Gastroesophageal sphincter (tissue), 4 donors: ENCODE measurements at places on chromosomes 2 and 18.

DNA sequence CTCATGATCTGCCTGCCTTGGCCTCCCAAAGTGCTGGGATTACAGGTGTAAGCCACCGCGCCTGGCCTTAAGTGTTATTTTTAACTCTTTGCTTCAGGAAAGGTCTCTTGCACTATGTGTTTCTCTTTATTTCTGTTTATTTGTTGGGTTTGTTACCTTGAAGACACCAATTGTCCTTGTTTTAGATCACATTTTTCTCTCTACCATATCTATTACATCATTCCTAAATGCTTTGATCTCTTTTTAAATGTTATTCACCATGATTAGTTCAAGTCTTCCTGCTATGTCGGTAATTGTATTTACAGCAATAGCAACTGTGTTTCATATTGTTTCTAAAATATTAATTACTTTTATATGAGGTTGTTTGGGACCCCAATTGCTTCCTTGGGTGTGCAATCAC lies 77.7 kb downstream of the CDC42EP3 start:
- ATAC-seq, result no peak

GRCh38 chr2:88613921-88614320 lies 13.3 kb downstream of the EIF2AK3 start:
- no peak for ATAC-seq

GRCh38 chr2:100527440-100528015 lies 35.3 kb upstream of the PDCL3 start:
- ATAC-seq, result no peak

- no peak for ATAC-seq
Observed at GRCh38 chr18:58280191-58280590, 236.2 kb downstream of the NEDD4L start.

- no peak for ATAC-seq
Observed at GRCh38 chr2:58633613-58634365, 392.7 kb upstream of the FANCL start.

- no peak for ATAC-seq
Observed at GRCh38 chr18:59988098-59988706, 88.4 kb downstream of the PMAIP1 start.

- no peak for ATAC-seq
Observed at GRCh38 chr18:5073026-5073944, 123.8 kb downstream of the AKAIN1 start.

DNA sequence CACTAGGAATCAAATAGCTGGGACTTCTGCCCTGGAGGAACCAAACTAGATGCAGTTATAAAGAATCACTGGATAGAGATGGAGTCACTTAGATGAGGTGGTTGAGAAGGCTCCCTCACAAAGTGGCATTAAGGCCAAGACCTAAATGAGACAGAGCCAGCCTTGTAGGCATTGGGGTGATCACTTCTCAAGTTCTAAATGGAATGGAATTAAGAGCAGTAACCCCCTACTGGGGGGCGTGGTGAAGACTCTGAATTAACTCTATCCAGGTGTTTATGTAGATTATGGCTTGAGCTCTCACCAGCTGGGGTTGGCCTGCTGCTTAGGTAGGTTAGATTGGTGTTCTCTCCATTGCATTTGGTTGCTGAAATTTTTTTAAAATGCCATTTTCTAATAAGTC lies 71.3 kb downstream of the TTC27 start:
- no peak for ATAC-seq

DNA sequence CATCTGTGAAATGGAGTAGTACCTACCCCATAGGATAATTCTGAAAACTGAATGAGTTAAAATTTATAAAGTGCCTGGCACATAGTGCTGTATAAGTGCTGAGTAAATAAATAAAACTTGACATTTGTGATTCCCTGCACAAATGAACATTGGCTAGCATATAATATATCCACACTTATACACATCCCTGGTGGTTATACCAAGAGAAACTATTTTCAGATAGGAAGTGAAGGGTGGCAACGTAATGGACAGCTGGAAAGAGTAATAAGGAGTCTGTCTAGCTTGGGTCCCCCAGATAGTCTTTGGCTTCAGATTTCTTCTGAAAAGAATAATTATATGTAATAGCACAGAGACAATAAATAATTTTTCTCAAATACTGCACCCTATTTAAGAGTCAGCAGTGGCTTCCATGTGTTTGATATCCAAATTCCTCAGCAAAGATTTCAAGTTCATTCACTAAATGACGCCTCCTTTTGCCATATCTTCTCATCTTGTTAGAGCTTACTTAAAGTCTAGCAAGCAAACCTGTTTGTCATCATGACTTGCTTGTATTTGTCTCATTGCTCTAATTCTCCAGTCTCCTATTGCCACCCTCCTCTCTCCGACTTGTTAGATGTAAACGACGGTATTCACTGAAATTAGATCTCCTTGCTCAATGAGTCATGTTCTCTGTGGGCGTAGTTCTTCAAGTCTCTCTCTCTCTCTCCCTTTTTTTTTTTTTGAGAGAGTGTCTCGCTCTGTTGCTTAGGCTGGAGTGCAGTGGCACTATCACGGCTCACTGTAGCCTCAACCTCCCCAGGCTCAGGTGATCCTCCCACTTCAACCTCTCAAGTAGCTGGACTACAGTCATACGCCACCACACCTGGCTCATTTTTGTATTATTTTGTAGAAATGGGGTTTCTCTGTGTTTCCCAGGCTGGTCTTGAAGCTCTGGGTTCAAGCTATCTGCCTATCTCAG lies 8.7 kb upstream of the ADGRF3 start:
- no peak for ATAC-seq

DNA sequence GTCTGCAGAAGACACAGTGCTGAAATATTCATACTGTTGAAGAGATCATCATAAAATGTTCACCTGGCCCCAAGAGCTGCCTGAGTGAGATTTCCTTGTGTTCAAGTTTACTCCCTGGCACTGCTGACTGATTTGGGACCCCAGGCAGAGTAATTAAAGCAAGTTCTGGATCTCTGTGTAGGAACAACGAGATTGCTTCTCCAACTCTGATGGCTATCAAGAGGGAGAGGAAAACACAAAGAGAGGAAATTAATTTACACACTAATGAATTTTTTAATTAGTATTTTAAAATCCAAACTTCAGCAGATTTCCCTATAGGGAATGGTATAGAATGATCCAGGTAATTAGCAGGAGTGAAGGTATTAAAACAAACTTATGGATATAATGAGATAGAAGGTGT lies 711.8 kb downstream of the DCDC2C start:
- ATAC-seq, result no peak
